Stimulated activated CD8-positive, alpha-beta memory T cell treated with anti-CD3 and anti-CD28 coated beads, Interleukin-7, amount 100 ng/mL, for 48 hours (primary cell): ENCODE measurements at places on chromosomes 4 and X.

DNA sequence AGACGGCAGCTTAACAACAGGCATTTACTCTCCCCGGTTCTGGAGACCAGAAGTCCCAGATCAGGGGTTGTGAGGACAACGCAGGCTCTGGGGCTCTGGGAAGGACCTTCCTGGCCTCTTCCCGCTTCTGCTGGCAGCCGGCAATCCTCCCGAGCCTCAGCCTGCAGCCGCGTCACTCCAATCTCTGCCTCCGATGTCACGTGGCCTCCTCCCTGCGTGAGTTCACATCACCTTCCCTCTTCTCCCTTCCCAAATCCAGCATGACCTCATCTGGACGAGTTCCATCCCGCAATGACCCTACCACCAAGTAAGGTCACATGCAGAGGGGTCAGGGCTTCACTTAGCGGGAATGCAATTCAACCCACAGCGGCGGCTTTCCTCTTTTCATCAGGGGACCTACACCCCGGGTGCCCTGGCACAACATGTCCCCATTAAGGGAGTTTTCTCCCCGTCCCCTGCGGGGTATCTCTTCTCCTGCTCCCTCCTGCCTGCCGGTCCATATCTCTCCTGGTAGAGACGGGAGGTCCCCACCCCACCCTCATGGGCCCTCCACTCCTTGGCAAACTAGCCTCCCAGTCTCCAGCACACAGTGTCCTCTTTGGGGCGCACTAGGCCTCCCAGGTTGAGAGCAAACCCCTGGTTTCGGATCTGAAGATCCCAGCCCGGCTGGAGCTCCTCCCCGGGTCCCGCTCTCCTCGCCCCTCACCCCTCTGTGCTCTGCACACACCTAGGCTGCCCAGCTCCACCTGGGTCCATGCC lies 25.5 kb downstream of the ABLIM2 start:
- DNase-seq: no peak

GRCh38 chr4:119663160-119663788 lies 34.7 kb upstream of the PDE5A start:
- DNase-seq: no peak

DNA sequence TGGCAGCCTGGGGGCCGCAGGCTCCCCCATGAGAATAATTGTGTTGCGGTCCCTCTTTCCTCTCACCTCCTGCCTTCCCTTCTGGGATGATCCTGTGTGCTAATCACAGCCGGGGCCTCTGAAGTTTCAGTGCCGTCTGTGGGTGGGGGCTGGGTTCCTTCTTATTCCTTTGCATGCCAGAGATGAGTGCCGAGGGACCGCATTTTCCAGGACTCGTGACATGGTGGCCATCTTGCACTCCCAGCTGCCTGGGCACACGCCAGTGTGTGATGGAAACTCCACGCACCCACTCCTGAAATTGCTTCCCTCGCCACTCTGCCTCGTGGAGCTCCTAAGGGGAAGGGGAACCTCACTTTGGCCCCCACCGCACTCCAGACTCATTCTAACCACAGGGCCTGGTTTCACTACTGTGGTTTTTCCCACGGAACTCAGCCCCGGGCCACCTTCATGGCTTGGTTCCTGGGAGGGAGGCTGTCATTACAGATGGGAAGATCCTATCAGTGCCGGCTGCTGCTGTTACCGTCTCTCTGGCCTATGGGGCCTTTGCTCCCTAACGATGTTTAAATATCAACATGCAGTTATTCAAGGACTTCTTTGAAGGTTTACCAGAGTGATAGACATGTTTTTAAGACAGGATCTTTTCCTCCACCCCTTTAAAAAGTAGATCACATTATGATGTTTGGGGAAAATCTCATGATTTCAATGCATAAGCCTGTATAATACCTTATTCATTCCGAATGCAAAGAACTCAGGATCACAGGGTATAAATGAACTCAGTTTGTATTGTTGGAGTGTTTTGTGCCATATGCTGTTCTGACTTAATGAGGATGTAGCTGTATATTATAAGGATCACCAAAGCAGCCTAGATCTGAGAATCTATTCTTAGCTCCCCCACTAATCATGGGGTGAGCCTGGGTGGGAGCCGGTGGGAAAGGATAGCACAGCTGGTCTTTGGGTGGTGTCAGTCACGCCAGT lies 89.6 kb downstream of the SORCS2 start:
- DNase-seq: no peak

DNA sequence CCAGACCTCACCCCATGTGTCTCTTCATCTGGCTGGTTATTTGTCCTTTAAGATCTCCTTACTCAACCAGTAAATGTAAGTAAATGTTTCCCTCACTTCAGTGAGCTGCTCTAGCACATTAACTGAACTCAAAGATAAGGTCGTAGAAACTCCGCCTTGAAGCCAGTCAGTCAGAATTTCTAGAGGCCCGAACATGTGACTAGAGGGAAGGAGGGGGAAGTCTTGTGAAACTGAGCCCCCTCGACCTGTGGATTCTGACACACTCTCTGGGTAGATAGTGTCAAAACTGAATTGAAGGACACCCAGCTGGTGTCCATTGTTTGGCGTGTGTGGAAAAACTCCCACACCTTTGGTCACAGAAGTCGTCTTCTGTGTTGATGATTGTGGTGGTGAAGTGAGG lies 933.9 kb downstream of the ADGRL3 start:
- no peak for DNase-seq

- no peak for DNase-seq
These were observed 30.0 kb upstream of the GTPBP6 start for GRCh38 chrX:348461-349117.

DNA sequence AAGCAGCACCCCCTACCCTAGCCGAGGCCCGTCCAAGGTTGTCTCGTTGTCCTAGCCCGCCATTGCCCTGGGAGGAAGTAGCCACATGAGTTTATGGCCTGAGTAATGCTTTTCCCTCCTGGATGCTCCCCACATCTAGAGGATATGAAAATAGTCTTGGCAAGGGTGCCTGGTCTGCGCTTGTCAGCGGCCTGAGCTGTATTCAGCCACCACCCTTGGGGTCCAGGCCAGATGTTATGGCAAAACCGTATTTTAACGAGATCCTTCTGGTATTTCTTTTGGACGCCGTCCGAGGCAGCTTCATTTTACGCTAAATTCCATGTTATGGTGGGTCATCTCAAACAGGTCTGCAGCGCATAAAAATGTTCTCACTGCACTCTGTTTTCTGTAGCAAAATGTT lies 89.3 kb downstream of the GPR143 start:
- DNase-seq: no peak
